Endothelial cell of umbilical vein (primary cell): ENCODE measurements at places on chromosomes 6 and 20. TPM values are rescaled to one million over a fixed set of nuclear protein-coding genes. Genes with fewer than 3 reads are reported as not detected.
A peak's percentile ranks its signal among the peaks of the same experiment; 100 is the strongest.

Gene FITM2
- 6.8 and 7.7 TPM in 2 replicates for total RNA-seq

Gene TENT5A
- total RNA-seq: 1.2 and 2.4 TPM in 2 replicates

DNA sequence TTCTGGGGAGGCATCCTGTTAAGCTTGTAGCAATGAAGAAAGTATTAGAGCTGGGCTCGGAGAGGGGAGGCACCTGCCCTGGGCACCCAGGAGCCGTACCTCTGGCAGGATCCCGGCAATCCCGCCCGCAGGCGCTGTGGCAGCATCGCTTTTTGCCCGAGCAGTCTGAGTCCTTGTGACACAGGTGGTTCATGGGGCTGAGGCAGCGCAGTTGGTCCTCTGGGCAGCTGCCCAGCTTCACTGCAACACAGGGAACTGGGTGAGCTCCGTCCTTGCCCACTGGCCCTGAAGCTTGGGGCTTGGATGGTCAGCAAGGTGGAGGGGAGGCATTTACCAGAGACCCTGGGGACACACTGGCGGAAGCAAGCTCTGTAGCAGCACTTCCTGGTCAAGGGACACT, 4.7 kb downstream of the WFDC5 start:
- no peak for DNase-seq

DNA sequence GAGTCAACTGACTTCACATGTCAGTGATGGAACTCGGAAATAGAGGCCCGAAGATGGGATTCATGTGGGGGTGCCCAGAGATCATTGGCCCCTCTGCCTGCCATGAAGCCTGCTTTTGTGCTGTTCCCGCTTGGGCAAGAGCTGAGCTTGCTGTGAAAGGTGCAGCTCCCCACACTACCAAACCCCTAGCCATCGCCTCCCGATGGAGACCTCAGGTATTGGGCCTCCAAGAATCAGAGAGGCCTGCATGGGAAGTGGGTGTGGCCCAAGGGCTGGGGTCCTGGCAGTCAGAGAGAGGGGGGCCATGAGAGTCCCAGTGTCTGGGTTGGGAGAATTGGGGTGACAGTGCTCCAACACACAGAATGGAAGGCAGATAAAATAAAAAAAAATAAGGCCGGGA, 160.9 kb downstream of the SOD2 start:
- DNase-seq: no peak

DNA sequence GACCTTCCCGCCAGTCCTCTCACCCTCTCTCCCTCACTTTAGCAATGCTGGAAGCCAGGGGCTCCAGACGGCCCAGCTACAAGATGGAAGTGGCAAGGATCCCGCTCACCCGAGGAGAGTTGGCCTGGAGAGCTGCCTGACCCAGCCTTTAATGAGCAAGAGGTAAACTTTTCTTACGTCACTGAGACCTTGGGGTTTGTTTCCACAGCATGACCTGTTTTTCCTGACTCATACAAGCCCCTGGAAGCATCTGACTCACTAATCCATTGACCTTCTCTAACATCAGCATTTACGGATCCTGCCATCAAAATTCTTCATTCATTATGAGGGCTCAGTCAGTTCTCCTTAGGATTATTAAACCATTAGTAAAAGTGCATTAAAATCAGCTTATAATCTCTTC, 120.4 kb downstream of the MYLK4 start:
- DNase-seq: peak; percentile 89

DNA sequence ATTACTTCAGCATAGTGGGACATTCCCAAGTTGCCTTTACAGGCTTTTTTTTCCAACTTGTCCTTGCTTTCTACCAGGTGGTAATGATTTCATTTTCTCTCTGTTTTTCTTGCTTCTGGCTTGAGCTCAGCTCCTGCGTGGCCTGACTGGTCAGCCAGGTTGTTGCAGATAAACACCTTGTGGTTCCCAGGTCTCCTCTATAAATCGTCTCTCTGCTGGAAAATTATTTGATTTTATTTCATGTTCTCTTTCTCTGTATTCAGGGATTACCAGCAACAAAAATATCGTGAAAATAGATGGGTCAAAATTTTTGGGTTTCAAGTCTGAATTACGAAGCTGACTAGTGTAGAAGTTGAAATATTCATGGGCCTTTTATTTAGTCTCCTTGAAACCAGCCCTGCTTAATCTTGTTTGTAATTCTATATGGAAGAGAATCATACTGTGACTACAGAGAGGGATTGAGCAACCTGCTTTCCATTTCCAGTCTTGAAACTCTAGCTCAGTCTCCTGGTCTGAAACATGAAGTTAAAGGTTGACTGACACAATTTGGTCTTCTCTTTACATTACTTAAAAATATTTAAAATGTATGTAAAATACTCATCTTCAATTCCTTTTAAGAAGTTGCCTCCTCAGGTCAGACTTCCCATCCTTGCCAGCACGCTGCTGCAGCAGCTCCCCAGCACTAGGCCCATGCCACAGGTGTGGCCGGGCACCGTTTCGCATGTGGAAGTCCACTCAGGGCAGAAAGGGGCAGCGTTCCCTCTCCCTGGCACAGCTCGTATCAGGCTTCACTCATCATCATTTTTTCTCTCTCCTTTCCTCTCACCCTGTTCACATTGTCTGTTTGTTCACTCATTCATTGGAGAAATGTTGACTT, 7.1 kb downstream of the DUSP22 start:
- no peak for DNase-seq

GRCh38 chr6:72850040-72850439, 228.2 kb downstream of the KCNQ5 start:
- no peak for DNase-seq

- no peak for DNase-seq
Observed at GRCh38 chr6:151257985-151258445, 18.2 kb downstream of the AKAP12 start.
